NCI-H2171 (cell line): ENCODE measurements at places on chromosomes 3 and 15.

DNA sequence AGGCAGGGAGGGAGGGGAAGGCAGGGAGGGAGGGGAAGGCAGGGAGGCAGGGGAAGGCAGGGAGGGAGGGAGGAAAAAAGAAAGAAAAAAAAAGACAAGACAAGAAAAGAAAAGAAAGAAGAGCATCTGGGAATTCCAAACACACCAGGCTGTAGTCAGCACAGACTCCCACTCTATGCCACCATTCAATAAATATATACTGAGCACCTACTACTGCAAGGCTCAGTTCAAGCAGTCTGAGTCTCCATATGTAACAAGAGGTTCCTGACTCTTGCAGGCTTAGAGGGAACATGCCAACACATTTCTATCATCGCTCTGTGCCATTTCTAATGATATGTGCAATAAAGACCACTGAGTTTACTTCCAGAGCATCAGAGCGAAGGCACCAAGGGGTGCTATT is 47.7 kb downstream of the ANXA2 start:
- DNase-seq: no peak

- no peak for DNase-seq
These were observed 119.7 kb upstream of the IGSF10 start for GRCh38 chr3:151580591-151580990.

GRCh38 chr15:61034678-61035291 is 194.3 kb downstream of the RORA start:
- no peak for DNase-seq

GRCh38 chr15:51652084-51652668 is 29.1 kb upstream of the SCG3 start:
- DNase-seq: no peak

GRCh38 chr15:76341366-76342057 is 4.9 kb downstream of the ISL2 start:
- DNase-seq: peak; percentile 64

- no peak for DNase-seq
These were observed 93.0 kb upstream of the WNT7A start for GRCh38 chr3:13972679-13973379.

DNA sequence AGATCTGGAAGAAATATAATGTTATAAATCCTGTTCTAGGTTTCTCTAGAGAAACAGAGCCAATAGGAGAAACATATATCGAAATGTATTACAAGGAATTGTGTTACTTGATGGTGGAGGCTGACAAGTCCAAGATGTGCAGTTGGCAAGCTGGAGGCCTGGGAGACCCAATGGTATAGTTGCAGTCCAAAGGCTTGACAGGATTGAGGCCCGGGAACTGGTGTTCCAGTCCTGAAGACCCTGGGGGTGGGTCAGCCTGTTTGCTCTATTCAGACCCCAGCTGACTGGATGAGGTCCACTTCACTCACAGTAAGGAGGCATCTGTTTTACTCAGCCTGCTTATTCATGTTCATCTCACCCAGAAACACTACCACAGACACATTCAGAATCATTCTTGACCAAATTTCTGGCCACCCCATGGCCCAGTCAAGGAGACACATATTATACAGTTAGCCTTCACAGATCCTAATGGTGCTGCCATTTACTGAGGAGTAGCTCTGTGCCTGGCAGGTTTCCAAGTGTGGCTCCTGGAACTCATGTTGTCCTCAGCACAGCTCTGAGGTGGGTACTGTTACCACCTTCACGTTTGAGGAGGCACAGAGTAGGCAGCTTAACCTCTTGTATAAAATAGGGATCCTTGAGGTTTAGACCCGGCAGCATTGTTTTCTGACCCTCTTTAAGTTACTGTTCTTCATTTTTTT is 3.7 kb downstream of the TRAK1 start:
- DNase-seq: no peak

DNA sequence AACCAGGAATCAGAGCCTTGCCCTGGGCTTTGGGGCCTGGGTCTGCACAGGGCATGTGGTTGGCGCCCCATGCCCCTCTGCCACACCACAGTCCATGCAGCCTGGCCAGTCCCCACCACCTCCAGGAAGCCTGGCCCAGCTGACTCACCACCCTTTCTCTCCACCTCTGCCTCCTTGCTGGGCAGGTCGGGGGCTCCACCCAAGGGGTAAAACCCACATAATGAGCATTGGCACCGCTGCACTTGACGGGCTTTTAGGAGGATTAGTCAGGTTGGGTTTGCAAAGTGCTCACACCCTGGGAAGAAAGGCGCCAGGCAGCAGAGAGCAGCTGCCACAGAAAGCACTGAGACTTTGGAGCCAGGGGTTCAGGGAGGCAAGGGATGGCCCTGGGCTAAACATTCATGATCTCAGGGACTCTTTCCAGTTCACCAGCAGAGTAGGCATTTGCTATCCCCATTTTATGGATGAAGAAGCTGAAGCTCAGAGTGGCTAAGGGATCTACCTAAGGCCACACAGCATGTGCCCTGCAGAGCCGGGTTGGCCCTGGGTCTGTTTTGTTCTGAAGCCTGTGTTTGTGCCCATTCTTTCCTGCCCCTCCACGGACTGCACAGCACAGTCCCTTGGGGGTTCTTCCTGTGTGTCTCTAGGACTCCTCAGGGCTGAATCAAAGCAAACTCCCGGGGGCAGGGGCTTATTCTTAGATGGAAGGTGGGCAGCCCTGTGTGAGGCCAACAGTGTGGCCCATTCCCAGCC is 113.4 kb downstream of the ETFA start:
- no peak for DNase-seq

- no peak for DNase-seq
These were observed 315.0 kb upstream of the STAC start for GRCh38 chr3:36065321-36065720.

GRCh38 chr3:113243071-113243470 is 31.7 kb downstream of the BOC start:
- no peak for DNase-seq

GRCh38 chr15:99951511-99951910 is 218.3 kb upstream of the LYSMD4 start:
- DNase-seq: no peak

DNA sequence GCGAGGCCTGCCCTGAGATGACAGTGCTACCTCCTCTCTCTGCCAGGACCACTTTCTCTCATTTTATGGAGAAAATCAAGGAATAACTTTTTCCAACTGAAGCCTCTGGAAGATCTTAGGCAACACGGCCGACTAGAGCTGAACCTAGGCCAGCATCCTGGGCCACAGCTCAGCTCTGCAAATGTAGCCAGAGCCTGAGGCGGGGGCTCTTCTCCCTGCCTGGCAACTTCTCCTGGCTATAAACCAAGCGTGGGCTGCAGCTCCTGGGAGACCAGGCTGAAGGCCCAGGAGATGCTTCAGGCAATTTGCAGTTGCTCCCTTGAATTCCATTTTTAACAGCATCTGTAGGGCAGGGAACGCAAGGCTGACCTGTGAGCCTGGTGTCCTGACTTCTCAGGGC is 74.9 kb downstream of the CEMIP start:
- no peak for DNase-seq
